Endodermal cell (in vitro differentiated cells): ENCODE measurements at places on chromosomes 1 and 21. TPM values are rescaled to one million over a fixed set of nuclear protein-coding genes. Genes with fewer than 3 reads are reported as not detected.

The NTPCR gene
- 43.3 and 50.0 TPM in 2 replicates for total RNA-seq

The S100A2 gene
- total RNA-seq: 2.8 to 3.9 TPM (median 3.1 TPM) in 3 replicates

DNA sequence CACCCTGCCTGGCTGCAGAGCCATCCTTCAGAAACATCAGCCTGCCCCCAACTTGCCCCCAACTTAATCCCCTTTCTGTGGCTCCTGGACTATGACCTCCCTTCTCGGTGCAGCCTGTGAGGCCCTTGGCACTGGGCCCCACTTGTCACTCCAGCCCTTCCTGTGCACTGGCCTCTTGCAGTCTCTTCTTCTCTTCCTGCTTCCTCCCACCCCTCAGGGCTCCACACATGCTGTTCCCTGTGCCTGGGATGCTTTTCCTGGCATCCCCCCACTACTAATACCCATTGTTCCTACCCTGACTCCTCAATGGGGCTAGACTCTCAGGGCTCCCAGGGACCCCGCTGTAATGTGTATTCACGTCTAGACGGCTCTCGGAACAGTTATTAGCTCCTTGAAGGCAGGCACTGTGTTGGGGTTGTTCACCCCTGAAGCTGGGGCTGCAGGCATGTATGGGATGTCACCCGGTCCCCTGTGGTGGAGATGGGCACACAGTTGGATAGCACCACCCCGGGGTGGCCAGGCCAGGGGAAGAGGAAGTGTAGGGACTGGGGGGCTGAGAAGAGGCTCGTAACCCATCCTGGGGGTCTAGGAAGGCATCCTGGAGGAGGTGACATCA is 4.5 kb downstream of the LDLRAD1 start:
- DNase-seq: peak; percentile 54
- no peak overlapping the region for H3K4me3 ChIP-seq
- peaks cover 5% of the 10 kb centered on the region for H3K27me3 ChIP-seq
- H3K4me1 ChIP-seq: no peaks in the 10 kb centered on the region

The LEMD1 gene
- total RNA-seq: 9.5 and 13.5 TPM in 2 replicates

- H3K4me3 ChIP-seq: no peak overlapping the region
- H3K4me1 ChIP-seq: peaks cover 14% of the 10 kb centered on the region
- no peak for DNase-seq
- no peak overlapping the region for H3K27ac ChIP-seq
These were observed 226.5 kb upstream of the CAMK1G start for GRCh38 chr1:209356976-209357377.

The C1orf87 gene
- not detected in 2 replicates for total RNA-seq

- no peak for DNase-seq
- no peak overlapping the region for H3K27ac ChIP-seq
- no peak overlapping the region for H3K4me3 ChIP-seq
These were observed 2.5 kb downstream of the HPCAL4 start for GRCh38 chr1:39688706-39689105.

The HMGCS2 gene
- total RNA-seq: not detected in 3 replicates

- H3K27ac ChIP-seq: no peak overlapping the region
- H3K27me3 ChIP-seq: no peaks in the 10 kb centered on the region
- no peak overlapping the region for H3K4me3 ChIP-seq
These were observed 162.9 kb upstream of the PDE4B start for GRCh38 chr1:65629788-65630187.

DNA sequence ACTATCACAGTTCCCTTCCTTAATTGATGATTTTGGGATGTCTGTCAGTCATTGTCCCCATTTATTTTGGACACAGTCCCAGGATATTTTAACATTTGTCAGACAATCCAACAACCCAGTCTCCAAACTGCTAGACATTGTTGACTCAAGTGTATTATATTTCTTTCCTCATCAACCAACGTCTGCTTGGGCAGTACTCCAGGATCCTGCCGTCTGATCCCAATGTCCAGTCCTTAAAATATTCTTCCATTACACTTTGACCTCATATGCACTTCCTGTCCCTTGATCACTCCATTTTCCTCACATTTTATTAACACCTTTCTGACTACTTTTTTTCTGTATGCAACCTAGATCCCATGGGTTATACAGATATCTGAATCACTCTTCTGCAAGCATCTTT is 39.8 kb upstream of the KIAA0040 start:
- no peak overlapping the region for H3K4me3 ChIP-seq
- no peaks in the 10 kb centered on the region for H3K27me3 ChIP-seq
- no peaks in the 10 kb centered on the region for H3K36me3 ChIP-seq
- no peak for DNase-seq
- H3K4me1 ChIP-seq: peaks cover 9% of the 10 kb centered on the region
- H3K27ac ChIP-seq: no peak overlapping the region

- peaks cover 55% of the 10 kb centered on the region for H3K36me3 ChIP-seq
- no peak overlapping the region for H3K27ac ChIP-seq
- no peaks in the 10 kb centered on the region for H3K27me3 ChIP-seq
- DNase-seq: no peak
These were observed 140.1 kb downstream of the MACF1 start for GRCh38 chr1:39344394-39345154.

The PLD5 gene
- total RNA-seq: 2.1 and 2.7 TPM in 2 replicates

The MIS18A gene
- 21.2 to 48.3 TPM (median 44.1 TPM) in 3 replicates for total RNA-seq

DNA sequence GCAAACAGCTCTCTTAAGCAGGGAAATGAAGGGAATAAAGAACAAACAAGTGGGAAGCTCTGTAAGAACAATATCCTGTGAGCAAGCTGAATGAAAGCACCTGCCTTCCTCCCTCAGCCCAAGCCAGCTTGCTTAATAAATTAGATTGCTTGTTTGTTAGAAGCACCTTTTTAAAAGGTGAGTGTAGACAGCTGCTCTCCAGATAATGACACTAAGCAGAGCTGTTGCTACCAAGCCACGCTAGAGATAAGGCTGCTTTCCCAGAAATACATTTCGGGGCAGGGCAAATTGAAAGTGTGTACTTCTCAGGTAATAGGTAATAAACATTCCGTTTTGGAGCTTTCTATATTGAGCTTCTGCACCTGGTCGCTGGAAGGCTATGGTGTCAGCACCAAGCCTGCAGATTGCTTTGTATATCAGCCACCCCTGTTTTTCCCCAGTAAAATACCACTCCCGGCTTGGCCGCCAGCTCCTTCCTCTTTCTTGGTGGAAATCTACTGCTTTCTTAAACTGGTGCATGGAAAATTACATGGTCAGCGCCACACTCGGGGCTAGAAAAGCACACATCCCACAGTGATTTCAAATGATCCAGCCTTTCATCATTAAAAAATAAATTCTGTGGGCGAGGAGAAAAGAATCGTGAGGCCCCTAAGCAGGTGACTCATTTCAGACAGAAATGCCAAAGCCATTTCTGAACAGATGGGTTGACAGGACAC is 151.3 kb downstream of the ETS2 start:
- H3K4me1 ChIP-seq: peaks cover 31% of the 10 kb centered on the region
- no peak overlapping the region for H3K4me3 ChIP-seq
- no peaks in the 10 kb centered on the region for H3K36me3 ChIP-seq
- H3K27me3 ChIP-seq: no peaks in the 10 kb centered on the region
- DNase-seq: no peak
- H3K27ac ChIP-seq: no peak overlapping the region

DNA sequence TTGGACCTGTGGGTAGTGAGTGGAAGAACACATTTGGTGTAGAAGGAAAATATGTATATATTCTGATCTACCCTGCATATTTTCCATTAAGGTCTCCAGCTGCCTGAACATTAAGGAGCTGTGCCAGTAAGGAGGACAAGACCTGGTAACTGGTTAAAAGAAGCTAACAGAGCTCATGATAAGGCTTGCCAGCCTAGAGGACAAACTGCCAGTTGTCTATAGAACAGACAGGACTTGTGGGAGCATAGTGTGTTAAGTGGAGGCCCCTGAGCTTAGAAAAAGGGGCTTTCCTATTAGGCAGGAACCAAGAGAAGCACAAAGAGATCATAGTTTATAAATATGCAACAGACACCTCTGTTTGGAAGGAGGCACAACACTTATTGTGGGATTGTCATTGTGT is 23.0 kb downstream of the DNM3 start:
- DNase-seq: no peak
- H3K27me3 ChIP-seq: no peaks in the 10 kb centered on the region
- no peak overlapping the region for H3K4me3 ChIP-seq

The C1orf141 gene
- total RNA-seq: not detected in 3 replicates

DNA sequence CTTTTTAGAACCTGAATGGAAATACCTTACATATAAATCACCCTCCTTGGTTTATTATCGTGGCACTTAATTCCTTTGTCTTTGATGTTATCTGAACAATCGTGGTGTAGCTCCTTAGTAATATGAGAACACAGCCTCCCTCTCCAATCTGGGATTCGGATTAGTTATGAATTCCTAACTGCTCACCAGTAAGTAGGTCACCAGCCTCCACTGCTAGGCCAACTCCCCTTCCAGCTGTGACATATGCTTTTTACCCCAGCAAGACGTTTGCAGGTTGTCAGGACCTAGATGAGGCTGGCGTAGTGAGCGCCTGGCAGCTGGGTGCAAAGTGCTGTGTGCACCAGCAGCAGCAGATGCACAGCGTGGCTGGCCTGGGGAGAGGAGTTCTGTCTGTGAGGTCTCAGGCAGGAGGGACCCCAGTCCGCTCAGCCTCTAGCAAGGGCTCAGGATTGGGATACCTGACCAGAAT is 38.2 kb downstream of the NTPCR start:
- no peak overlapping the region for H3K27ac ChIP-seq
- H3K36me3 ChIP-seq: no peaks in the 10 kb centered on the region
- no peak for DNase-seq

The NKAIN1 gene
- total RNA-seq: 7.0 and 7.5 TPM in 2 replicates

GRCh38 chr1:109257682-109258421 is 8.5 kb downstream of the CELSR2 start:
- H3K27ac ChIP-seq: peak overlapping the region; percentile 66
- peaks cover 17% of the 10 kb centered on the region for H3K4me1 ChIP-seq
- H3K4me3 ChIP-seq: no peak overlapping the region
- H3K27me3 ChIP-seq: no peaks in the 10 kb centered on the region
- no peaks in the 10 kb centered on the region for H3K36me3 ChIP-seq

GRCh38 chr21:42542596-42542995 is 28.9 kb downstream of the SLC37A1 start:
- DNase-seq: no peak
- no peak overlapping the region for H3K27ac ChIP-seq
- peaks cover 9% of the 10 kb centered on the region for H3K36me3 ChIP-seq
- no peaks in the 10 kb centered on the region for H3K4me1 ChIP-seq
- no peak overlapping the region for H3K4me3 ChIP-seq

DNA sequence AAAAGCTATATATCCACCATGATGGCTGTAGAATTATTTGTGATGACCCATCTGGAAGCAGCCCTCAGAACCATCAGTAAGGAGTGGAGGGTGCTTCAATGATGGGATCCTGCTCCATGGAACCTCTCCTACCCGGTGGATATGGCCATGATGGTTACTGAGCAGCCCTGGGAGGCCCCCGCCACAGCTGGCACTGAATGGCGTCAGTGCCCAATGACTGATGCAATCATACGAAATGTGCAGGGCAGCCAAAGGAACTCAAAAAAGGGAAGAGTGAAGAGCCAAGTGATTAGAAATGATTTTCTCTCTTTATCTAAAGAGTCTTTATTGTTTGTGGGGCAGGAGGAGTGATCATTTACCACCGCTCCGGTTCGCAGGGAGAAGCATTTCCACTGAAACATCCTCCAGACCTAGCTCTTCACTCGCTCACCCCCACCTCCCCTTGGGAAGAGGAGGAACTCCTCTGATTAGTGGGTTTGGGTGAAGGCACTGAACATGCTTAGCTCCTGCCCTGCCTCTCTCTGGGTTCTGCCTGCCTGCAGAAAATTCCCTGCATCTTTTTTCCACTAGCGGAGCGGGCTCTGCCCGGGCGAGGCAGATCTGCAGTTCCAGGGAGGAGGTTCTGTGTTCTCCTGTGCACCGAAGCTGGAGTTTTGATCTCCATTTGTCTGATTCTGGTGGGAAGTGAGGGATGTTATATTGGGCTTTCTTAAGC is 260.3 kb downstream of the GRIK3 start:
- peaks cover 31% of the 10 kb centered on the region for H3K4me1 ChIP-seq
- no peak for DNase-seq
- H3K4me3 ChIP-seq: no peak overlapping the region
- no peak overlapping the region for H3K27ac ChIP-seq
- H3K36me3 ChIP-seq: no peaks in the 10 kb centered on the region

GRCh38 chr1:236868625-236869467 is 73.8 kb downstream of the MTR start:
- no peak overlapping the region for H3K4me3 ChIP-seq
- no peak overlapping the region for H3K27ac ChIP-seq
- no peaks in the 10 kb centered on the region for H3K36me3 ChIP-seq
- DNase-seq: peak; percentile 79

The FCGR3A gene
- total RNA-seq: not detected in 2 replicates

- H3K4me1 ChIP-seq: no peaks in the 10 kb centered on the region
- H3K4me3 ChIP-seq: no peak overlapping the region
- DNase-seq: no peak
These were observed 23.9 kb downstream of the FOXJ3 start for GRCh38 chr1:42311138-42311537.

The RNU1-1 gene
- total RNA-seq: 2,483 and 2,807 TPM in 2 replicates

The CD1D gene
- total RNA-seq: 1.7 TPM in 2 replicates

The DISP3 gene
- total RNA-seq: 7.3 and 9.6 TPM in 2 replicates

GRCh38 chr1:53799141-53799540 is 39.0 kb downstream of the NDC1 start:
- no peak for DNase-seq
- H3K36me3 ChIP-seq: peaks cover 80% of the 10 kb centered on the region
- no peak overlapping the region for H3K4me3 ChIP-seq
- H3K27me3 ChIP-seq: no peaks in the 10 kb centered on the region
- H3K27ac ChIP-seq: no peak overlapping the region

The ANKRD34A gene
- total RNA-seq: 1.4 to 4.8 TPM (median 2.7 TPM) in 3 replicates

DNA sequence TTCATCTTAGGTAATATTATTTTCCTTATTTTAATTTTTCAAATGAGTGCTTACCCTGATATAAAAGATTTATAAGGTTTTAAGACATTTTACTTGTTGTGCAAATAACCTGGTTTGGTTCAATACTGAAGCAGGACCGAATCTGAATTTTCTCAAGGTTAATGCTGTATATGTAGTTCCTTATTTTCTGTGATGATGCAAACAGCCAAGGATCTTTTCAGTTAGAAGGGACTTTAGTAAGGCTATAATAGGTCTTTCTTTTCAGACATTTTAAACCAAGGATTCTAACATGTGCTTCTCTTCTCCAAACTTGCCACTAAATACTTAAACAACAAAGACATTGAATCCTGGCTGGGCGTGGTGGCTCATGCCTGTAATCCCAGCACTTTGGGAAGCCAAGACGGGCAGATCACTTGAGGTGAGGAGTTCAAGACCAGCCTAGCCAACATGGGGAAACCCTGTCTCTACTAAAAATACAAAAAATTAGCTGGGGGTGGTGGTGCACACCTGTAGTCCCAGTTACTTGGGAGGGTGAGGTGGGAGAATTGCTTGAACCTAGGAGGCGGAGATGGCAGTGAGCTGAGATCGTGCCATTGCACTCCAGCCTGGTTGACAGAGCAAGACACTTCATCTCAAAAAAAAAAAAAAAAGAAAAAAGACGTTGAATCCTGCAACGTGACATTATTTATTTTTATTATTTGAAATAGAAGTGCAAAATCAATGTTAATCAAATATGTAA is 3.2 kb upstream of the ARPC5 start:
- no peak overlapping the region for H3K27ac ChIP-seq
- H3K36me3 ChIP-seq: no peaks in the 10 kb centered on the region
- no peaks in the 10 kb centered on the region for H3K4me1 ChIP-seq

The SLC16A4 gene
- 0.55 and 0.68 TPM in 2 replicates for total RNA-seq
